SW 1271 (cell line): ENCODE measurements at places on chromosomes 3 and 15.

- no peak for DNase-seq
Measured at GRCh38 chr15:78140292-78140691, 8.9 kb upstream of the IDH3A start.

GRCh38 chr3:14988988-14989394 is 41.6 kb downstream of the NR2C2 start:
- DNase-seq: no peak

GRCh38 chr15:38012894-38013293 is 78.5 kb downstream of the TMCO5A start:
- no peak for DNase-seq

DNA sequence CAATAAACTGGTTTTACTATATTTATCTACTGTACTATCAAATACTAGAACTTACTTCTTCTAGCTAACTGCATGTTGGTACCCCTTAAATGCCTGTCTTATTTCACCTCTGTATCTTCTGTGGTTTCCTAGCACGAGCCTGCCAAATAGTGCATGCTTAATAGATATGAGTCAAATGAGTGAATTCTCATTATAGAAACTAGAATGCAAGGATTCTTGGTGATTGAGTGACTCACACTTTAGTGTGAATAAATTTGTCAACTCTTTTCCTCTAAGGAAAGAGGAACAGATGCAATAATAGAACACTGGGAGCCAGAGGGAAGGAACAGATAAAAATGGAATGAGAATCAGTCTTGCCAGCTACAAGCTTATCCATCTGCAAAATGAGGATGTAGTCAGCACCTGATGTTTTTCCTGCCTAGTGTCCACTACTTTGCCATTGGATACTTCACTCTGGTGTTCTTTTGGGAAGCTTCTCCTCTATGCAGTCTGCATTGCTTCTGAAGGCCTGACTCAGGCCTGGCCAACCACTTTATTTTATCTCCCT is 189.1 kb upstream of the CADPS start:
- no peak for DNase-seq

DNA sequence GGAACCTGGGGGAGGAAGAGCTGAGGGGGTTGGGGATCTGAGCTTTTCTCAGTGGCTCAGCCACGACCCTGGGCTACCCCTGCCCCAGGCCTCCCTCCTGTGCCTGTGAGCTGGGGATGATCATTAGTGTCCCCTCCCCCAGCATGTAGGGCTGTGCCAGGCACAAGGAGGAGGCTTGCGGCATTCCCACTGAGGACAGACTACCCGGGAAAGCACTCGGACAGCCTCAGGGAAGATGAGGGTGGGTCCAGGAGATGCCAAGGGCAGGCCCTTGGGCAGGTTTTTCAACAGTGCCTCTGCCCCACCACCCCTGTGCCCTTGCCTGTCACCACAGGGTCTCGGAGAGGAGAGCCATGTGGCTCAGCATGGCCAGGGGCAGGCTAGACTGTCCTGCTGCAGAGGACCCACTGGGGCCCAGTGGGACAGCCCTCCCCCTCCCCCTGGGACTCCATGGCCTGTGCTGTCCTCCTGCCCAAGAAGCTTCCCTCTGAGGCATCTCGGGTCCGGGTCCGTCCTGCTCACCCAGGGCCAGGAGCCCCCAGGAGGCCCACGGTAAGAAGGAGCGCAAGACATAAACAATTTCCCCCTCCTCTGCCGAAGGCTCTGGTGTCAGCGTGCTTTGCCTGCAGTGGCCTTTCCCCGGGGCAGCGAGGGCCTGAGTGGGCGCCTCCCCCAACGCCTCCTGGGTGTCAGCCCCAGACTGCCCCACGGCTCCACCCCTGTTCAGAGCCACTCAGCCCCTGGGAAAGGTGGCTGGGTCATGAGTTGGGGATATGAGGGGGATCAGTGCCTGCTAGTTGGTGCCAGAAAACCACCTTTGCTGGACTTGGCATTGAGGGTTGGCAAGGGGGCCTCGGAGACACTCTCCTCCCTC is 192.5 kb downstream of the GOLGA6L6 start:
- no peak for DNase-seq

DNA sequence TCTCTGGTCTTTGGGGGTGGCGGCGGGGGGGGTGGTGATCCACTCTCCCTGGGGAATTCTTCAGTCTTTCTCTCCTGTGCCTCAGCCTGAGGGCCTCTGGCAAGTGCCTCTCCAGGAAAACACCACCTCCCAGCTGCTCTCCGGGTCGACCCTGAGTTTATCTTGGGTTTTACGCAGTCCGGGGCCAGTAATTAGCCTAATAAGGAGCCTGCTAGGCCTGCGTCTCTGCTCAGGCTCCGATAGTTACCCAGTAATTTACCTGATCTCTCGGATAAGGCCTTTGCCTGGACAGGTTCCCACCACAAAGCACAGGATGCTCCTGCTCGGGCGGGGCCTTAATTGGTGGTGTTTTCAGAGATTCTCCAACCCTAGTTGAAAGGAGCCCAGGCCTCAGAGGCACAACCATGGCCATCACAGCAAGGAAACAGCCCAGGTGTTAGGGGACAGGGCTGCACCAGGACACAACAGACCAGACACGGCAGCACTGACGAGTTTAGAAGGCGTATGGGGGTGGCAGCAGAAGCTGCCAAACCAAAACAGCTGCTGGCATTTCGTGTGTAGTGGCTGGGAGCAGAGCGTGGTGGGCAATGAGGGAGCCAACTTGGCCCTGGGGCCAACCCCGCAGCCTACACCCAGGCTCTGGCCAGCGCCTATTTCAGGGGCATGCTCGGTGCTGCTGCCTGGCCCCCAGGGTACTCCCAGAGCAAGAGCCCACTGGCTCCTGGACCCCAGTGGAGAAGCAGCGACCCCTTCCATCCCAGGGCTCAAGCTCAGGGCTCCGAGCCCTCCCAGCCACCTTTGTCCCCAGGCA is 71.4 kb downstream of the KLF13 start:
- no peak for DNase-seq

DNA sequence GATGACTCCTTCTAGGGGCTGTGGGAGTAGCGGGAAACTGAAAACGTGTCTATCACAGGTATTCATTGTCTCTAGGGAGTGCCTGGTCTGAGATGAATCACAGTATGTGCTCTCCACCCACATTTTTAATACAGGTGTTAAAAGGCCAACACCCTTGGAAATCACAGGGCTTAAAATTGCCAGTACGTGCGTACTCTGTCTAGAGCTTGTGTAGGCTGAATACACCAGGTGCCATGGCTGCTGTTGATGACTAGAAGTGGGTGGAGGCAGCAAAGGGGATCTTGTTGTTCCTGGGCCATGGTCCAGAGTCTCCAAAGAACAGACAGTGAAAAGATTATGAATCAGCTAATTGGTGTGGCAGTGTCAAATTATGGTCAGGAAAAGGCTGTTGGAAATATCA is 35.1 kb upstream of the P3H2 start:
- DNase-seq: no peak

- no peak for DNase-seq
Measured at GRCh38 chr3:186209810-186210752, 101.2 kb upstream of the ETV5 start.

- no peak for DNase-seq
Measured at GRCh38 chr3:146035366-146035765, 125.6 kb downstream of the PLOD2 start.

DNA sequence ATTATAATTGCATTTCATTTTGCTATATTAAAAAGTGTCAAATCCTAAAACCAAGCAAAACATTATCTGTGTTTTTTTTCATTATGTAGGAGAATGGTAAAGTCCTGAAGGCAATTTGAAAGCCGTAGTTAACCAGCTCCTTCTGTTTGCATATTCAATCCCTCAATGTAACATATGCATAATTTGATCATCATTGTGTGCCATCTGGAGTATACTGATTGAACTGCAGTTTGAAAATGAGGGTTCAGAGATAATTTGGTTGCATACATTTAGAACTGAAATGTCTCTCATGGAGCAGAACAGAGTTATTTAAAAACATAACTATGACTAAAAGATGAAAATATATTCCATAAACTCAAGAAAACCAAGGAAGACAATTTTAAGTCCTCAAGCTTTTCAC is 518.6 kb downstream of the GBE1 start:
- no peak for DNase-seq

DNA sequence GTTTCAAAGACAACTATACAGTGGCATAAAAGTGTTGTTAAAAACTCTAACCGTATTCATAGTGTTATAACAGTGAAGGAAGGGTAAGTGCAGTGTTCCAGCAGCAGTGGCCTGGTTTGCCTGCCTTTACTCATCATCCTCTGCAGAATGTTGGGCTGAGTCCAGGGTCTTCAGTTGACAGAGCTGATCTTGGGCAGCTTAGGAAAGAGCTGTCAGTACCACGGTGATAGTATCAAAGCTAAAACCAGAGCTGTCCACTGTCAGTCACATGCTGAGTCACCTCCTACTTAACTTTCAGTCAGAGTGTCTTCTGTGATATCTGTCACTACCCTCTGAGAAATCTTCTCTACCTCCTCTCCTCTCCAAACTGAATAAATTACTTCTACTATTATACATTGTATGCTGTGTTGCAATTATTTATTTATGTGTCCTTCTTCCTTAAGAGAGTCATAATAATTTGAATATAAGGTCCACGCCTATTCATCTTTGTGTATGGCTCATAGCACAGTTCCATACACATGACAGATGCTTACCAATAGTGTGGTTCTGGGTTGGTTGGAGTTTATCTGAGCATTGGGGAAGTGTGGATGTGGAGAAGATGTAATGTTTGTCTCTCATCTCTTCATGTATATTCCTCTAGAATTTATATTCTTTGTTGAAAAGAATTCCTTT is 242.1 kb downstream of the ZIC1 start:
- no peak for DNase-seq

- DNase-seq: no peak
Measured at GRCh38 chr15:63038926-63039673, 3.4 kb upstream of the TPM1 start.

DNA sequence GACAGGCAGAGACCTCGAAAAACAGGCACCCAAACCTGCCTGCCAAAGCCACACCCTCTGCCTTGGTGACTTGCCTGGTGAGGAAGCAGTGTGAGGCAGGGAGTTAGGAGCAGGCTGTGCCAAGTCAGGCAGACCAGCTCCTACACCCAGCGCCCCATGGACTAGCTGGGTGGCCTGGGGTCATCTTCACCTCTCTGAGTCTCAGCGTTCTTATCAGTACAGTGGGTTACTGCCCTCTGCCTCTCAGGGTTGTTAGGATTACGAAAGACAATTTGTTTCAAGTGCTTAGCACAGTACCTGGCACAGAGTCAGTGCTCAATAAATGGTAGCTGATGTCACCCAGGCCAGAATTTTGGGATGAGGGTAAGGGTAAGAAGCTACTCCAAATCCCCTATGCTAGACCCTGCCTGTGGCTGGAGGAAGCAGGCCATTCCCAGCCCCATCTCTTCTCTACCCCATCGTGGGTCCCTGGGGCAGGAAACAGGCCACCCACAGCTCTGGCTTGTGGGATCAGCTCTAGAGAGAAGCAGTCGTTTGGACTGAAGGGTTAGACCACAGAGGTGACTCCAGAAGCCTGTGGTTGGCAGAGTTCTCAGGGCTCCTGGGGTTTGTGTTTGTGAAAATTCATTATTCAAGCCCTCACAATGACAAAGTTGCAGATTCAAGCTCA is 10.1 kb downstream of the SLC51B start:
- no peak for DNase-seq

DNA sequence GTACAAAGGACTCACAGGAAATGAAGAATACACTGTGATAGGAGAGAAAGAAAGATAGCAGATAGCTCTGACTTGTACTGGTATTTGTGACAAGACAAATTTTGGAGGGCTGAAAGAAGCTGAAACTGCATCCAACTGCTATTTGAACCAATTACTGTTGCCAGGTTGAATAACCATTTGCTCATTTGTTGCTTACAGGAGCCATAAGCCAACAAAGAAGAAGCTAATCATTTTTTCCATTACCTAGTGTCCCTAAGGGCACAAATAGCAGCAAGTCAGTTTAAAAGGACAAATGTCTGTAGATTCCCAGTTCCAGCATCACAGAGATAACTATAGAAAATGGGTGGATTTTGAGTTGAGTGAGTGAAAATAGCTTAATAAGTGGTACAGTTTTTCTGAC is 376.9 kb upstream of the ARPP21 start:
- DNase-seq: no peak

GRCh38 chr15:75723847-75724660 is 11.4 kb upstream of the CSPG4 start:
- DNase-seq: no peak

DNA sequence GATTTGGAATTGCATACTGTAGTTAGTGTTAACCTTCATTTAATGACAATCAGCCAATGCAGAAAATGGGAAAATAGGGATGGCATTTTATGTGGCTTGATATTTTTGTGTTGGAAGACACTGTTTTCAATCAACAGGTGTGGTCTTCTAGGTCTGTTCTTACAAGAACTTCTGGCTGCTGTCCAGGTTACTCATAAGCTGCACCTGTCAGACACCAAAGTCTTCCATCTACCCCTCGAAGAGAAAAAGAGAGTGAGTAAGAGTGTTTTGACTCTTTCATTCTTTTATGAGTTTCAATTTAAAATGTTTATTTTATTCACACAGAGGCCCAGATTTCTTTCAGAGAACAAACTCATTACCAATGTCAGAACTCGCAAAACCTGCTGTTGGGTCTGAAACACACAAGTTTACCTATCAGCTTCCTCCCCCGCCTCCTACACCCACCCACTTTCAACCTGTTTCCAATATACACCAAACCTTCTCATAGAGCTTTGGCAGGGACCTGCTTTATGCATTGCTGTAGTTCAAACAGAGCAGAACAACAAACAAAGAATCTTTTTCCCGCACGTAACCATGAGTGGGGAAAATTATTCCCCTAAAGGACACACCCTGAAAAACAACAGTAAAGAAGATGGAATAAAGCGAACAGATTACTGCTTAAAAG is 767.7 kb upstream of the ALCAM start:
- DNase-seq: no peak

GRCh38 chr3:100898681-100899080 is 94.5 kb downstream of the ABI3BP start:
- no peak for DNase-seq

DNA sequence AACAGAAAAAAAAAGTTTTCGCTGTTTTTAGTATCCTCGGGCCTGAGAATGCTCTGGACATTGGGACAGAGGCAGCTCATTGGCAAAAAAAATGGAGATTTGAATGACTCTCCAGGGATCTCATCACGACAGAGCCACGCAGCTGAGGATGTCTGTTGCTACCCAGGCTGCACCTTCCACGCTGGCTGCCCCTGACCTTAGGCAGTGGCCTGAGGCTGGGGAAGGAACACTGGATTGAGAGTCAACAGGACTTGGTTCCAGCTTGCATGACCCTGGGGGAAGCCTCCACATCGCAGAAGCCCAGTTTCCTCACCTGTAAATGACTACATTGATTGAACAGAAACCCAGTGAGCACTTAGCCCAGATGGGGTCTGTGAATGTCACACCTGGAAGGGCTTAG is 8.7 kb upstream of the ACSBG1 start:
- DNase-seq: no peak

DNA sequence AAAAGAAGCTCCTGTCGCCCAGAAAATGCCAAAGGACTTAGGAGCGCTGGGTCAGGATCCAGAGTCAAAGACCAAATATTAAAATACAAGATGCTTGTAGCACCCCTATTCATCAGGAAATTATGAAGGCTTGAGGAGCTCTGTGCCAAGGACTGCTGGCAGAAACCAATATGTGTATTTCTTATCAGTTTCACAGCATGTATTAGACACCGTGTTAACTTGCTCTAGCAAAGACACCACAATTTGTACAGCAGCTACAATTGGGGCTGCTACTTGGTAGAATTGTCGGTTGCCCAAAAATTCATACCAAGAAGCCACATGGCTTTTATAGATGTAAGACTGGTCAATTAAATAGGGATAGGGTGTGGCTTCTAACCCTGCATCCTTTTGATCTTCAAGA is 128.8 kb downstream of the CD47 start:
- no peak for DNase-seq

GRCh38 chr15:36609793-36610192 is 30.4 kb downstream of the CDIN1 start:
- no peak for DNase-seq

GRCh38 chr3:197376020-197376419 is 77.6 kb upstream of the DLG1 start:
- no peak for DNase-seq
